NCI-H510A treated with DMSO at 0.1 percent for 48 hours (cell line): ENCODE measurements at places on chromosomes 12 and 14.

DNA sequence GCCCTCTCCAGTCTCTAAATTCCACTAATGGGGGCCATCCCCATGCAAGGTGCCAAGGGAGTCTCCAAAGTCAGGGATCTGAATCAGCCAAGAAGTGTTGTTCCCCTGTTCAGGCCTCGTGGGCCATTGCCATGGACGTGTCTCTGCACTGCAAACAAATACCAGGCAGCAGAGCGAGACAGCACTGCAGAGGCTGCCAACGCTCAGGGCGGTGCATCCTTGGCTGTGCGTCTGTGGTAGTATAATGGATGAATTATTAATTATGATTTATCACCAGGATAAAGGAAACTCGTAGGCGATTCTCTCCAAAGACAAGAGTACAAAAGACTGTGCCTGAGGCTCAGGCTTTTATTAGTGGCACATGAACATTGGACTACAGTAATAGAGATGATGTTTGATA lies 122.3 kb upstream of the NTF3 start:
- peak; percentile 10 for DNase-seq

DNA sequence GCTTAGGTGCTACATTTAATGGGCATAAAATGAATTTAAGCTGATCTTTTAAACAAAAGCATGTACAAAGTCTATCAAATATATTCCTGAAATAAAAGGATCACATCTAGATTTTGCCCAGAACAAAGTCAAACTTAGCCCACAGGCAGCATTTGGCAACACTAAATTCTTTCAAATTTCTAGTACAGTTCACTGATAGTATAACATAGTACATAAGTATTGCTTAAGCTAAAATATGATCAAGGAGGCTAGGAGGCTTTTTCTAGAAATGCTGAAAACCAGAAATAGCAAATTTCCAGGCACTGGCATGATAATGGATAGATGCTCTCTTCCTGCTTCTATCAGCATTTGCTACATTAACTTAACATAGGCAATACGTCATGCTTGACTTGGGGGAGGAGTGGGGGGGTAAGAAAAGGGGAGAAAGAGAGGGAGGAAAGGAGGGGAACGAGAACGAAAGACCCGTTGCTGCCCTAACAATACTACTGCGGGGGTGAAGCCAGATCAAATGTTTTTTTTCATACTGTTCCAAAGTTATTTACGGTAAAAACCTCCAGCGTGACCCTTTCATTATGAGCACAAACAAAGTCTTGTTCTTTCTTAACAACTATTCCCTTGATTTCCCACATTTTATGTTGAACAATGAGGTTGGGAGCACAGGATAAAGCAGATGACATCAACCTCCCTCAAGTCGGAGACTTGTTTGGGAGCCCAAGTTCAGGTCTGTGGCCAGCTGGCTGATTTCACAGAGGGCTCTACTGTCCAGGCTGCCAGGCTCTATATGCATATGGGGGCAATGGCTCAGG lies 10.6 kb downstream of the TMED10 start:
- DNase-seq: no peak

GRCh38 chr12:2644683-2645405 lies 149.9 kb upstream of the FKBP4 start:
- no peak for DNase-seq

- no peak for DNase-seq
Measured at GRCh38 chr14:49160983-49161382, 425.2 kb downstream of the RPS29 start.
